ENCODE measurements at places on chromosomes 7 and 10.

DNA sequence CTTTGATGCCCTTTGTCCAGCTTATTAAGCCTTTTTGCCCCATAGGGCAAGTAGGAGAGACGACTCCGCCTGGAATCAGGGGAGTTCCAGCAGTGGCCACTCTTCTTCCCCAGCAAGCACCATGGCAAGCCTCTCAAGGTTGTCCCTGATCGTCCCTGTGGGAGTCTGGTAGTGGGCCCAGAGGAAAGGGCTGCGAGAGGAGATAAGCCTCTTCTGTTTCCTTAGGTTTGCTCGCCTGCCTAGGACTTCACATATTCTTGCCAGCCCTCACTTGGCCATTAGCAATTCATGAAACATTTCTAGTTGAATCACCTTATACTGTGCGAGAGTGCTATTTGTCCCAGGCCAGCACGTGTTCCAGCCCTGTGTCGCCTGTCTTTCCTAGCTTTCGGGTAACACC, 47.8 kb upstream of the CPN1 start:
- no peak for DNase-seq

DNA sequence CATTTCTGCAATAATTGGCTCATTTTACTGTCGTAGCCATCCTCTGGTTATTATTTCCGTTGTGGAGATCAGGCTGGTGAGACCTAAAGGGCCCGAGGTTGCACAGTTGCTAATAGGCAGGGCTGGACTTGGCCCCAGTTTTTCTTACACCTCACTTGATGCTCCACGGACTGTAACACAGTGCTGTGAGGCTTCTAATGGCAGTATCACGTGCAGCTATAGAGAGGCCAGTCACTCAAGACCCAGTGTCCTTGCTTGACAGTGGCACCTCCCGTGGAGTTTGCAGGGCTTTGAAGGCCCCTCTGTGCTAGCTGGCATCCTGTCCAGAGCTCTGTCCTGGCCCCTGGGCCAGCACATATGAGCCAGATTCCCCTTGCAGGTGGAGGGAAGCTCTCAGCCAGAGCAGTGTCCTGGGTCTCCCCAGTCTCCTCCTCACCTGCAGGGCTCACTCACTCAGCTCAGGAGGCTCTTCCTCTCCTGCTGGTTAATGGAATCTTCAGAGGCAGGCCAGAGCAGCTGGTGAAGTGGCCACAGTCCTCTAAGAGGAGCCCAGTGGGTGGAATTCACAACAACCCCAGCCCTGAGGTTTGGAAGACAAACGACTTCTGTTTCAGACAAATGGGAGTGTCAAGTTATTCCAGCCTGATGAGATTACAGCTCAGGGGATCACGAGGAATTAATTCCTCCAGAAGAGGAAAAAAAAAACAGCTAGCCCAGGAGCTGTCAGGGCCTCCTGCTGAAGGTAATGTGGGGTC, 114.2 kb upstream of the FAM180A start:
- DNase-seq: no peak

GRCh38 chr10:73139251-73139650, 28.6 kb downstream of the ECD start:
- DNase-seq: no peak

DNA sequence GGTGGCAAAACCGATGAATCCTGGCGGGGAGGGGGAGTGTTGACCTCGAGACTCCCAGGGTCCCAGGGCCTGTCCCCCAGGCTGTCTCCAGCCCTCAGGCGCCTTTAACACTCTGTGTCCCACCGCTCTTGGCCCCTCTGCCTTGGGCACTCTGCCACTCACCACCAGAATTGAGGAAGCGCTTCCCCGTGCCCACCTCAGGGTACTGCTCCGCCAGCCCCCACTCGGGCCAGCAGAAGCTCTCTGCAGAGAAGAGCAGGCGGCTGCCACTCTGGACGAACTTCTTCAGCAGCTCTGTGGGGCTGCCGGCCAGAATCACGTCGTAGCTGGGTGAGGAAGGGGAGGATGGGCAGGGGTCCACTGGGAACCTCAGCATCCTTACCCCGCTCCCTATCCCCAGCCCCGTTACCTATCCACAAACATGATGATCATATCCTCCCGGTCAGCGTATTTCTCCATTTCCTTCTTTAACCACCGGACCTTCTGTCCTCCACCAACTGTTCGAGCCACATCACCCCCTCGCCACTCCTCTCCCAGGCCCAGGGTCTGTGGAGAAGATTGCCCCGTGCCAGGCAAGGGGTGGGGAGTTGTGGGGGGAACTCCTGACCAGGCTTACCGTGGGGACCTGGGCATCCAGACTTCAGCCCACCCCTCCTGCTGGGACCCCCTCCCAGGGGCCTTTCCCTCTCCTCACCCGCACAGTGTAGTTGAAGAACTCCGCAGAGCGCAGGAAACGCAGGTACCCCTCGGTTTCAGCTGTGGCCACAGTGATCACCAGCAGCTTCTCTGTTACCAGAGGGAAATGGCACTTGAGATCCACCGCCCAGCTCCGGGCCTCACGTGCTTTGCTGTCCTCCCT, 1.2 kb downstream of the PLOD3 start:
- no peak for DNase-seq

GRCh38 chr7:157963526-157963925, 624.1 kb downstream of the PTPRN2 start:
- DNase-seq: no peak

DNA sequence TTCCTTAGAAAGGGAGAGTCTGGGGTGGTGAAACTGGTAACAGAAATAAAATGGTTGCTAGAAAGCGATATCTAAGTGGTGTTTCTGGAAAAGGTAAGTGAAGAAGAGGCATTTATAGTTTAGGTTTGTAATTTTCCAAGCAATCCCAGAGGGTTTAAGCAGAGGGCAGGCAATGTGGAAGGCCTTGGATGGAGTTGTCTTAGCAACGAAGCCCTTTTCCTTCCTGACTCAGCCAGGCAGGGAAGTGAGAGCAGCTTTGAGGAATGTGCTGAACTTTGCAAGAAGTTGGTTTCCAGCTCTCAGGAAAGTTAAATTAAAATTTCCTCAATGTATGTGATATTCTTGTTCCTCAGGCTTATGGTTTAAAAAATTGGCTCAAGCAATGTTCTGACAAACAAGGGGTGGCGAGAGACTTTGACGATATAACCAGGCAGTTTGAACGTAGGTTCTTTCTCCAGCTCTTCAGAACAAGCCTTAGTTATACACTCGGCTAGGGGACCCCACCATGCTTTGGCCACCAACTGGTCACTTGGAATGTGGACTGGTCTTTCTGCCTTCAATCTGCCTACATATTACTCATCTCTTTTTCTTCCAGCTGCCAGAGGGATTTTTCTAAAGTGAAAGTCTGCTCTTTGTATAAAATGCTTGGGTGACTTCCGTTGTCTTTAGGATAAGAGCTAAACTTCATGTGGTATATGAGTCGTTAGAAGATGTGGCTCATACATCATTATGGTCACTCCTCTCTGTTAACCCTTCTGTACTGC, 66.9 kb upstream of the SLC25A13 start:
- DNase-seq: no peak

GRCh38 chr10:76127984-76128589, 696.7 kb downstream of the LRMDA start:
- no peak for DNase-seq

DNA sequence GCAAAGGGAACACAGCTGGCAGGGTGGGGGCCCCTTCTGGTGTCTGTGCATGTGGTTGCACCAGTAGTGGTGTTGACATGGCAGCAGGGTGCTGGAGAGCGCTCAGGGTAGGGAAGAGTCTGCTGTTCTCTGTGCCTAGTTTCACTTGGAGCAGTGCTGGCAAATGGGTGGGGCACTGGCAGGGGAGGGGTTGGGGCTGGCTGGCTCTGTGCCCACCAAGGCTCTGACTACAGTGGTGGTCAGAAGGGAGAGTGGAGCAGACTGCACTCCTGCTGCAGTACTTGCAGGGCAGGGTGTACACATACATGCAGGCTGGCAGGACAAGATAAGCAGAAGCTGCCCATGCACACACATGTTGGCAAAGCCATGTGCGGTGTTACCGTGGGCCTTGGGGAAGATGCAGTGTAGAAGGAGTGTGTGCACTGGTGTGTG, 18.2 kb downstream of the FAM25A start:
- DNase-seq: no peak

GRCh38 chr7:69211739-69212138, 386.5 kb upstream of the AUTS2 start:
- no peak for DNase-seq

DNA sequence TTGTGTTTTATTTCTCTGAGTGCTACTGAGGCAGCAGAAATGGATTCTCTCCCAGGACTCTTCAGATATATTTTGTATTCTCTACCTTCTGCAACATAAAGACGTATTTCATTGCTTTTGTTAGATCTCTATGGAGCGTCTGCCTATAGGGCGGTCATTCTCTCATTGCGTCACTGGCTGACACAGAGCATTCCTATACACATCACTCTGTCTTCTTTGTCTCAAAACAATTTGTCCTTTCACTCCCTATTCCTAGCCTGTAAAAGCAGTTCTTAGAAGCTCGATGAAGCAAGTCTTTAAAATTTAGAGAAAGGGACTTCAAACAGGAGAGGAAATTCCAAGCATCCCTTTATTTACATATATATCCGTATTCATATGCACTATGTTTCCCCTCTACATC, 120.6 kb downstream of the CPED1 start:
- no peak for DNase-seq

DNA sequence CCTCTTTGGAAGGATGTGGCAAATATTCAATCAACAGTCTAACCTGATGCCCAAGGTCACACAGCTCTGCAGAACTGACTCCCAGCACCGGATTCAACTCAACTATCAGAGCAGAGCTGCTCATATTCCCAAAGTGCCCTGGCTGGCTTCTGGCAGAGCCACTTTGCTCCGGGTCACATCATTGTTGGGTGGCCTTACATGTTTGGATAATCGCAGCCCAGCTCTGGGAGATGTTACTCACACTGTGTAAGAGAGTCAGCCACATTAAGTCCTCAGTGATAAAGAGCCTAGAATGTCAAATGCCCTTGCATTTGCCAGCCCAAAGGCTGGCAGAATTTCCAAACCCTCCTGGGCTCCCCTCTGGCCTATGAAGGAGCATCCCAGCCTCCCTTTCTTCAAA, 79.8 kb upstream of the PDE1C start:
- DNase-seq: no peak

DNA sequence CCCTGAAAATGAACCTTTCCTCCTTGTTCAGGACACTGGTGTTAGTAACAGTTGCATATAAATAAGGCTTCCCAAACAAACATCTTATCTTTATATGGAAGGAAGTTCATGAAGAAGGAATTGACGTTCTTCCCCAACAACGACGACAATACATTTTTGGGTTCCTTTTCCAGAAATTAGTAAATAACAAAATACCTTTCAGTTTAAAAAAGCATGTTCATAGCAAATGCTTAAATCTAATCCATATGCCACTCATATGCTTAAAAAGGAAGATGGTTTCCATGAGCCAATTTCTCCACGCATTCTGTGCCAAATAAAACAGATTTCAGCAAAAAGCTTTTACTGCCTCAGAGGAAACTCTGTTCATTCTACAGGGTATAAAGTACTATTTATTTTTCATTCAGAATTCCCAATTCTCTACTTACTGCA, 182.6 kb downstream of the COBL start:
- no peak for DNase-seq

DNA sequence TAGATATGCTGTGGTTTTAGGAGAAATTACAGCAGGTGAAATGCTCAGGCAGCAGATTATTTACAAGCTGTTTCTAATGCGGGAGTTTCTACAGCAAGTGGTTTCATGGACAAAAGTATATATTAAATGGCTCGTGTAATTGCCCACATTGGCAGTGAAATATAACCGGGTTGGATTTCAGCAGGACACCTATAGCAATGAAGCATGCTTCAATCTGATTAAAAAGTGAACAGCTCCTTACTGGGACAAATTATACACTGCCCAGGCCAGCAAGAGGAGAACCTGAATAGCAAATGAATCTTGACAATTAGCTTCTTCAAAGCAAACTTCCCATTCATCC, 35.2 kb upstream of the LYZL1 start:
- no peak for DNase-seq

DNA sequence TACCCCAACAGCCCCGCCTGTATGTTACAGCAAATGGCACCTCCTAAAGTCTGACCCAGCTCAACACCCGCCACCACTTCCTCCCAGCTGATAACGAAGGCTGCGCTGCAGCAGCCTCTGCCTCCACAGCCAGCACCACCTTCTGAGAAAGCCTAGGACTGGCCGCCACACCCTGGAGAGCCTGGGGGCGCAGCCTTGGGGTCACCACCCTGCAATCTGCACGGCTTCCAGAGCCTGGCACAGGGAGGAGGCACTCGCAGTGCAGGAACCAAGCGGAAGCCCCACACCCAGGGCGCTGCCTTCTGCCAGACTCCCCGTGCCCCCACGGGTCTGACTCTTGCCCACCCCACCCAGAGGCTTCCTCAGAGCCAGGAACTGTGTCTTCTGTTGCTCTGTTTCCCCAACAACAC, 112.5 kb downstream of the MAD1L1 start:
- DNase-seq: no peak

- no peak for DNase-seq
Observed at GRCh38 chr10:110533149-110533548, 34.3 kb upstream of the SMC3 start.

DNA sequence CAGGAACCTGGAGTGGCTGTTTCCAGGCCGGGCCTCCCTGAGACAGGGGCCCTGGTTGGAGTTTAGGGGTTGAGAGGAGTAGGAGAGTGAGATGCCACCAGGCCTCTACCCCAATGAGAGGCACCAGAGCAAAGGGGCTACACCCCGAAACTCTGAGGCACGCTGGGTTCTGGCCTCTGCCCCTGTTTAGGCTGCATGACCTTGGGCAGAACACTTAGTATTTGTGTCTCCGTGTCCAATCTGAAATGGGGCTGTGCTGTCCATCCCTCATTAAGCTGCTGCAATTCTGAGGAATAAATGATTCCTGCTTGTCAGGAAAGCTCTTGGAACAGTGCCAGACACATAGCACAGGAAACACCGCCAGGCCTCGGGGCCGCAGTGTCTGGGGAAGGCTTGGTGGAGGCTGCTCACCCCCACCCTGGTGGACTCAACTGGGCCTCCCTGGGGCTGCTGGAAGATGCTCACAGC, 40.5 kb upstream of the SAMD8 start:
- DNase-seq: no peak

- no peak for DNase-seq
Observed at GRCh38 chr10:129878835-129879234, 85.2 kb downstream of the EBF3 start.

GRCh38 chr7:32253299-32253698, 183.1 kb upstream of the PDE1C start:
- DNase-seq: no peak

DNA sequence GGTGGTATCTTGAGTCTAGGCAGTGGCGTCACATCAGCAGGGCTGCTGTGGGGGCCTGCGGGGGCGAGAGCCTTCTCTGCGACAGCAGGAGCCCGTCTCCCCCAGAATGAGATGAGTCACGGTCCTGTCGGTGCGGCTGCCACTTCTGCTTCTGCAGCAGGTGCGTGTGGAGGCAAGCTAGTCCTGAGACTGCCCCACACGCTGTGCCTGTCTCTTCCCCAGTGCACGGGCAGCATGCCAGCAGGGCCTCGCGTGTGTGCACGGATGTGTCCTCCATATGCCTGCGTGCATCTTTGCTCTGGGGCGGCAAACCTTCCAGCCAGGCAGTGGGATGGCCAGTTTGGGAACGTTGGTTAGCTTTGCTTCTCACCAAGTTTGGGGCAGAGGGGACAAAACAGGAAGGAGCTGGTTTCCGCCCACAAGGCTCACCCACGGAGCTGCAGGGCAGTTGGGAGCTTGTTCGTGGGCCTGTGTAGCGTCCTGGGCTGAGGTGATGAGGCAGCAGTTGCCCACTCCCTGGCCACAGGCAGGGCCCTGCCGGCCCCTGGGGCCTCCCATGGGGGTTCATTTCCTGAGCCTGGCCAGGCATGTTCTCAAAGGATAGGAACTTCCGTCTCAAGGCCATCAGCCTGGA, 60.8 kb upstream of the PPIF start:
- DNase-seq: peak; percentile 96

- DNase-seq: peak; percentile 8
Observed at GRCh38 chr7:124032369-124033094, at the start of gene TMEM229A. Gene TMEM229A (minus strand): TSS chr7:124033067. CDS start chr7:124033003, 64 bp downstream.

GRCh38 chr10:21962358-21962757, 41.2 kb downstream of the DNAJC1 start:
- DNase-seq: no peak
